Central memory CD4-positive, alpha-beta T cell (primary cell): ENCODE measurements at places on chromosomes 3 and 15.
A peak's percentile ranks its signal among the peaks of the same experiment; 100 is the strongest.

DNA sequence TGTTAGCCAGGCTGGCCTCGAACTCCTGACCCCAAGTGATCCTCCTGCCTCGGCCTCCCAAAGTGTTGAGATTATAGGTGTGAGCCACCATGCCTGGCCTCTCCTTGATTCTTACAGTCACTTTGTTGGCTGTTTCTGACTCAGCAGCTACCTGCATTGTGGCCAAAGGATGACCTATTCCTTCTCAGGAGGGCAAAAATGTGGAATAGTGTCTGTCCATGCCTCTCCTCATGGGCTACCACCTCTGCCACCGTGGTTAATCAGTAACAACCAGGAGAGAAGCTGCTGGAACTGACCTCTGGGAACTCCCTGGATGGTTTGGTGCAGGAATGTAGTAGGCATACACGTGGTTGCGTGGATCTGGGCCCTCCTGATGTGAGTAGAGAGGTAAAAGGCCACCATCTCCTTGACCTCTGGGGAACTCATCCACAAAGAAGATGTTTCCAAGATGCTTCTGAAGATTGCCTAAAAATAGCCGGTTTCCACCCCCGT, 63.3 kb downstream of the FLNB start:
- DNase-seq: no peak

DNA sequence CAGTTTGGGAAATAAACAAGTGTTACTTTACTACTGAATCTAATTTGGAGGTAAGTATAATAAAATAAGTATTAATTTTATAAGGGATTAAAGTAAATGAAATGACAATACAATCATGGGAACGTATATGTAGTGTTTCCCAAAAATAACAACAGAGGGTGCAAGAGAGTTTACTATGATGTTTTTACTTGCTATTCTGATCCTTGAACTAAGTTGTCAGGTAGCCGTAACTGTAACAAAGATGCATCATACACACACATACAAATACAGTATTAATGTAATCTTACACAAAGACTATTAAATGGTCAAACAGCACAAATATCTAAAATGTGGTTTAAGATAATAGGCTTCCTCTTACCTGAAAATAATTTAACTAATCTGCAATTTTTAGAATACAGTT, 311.4 kb downstream of the TBC1D5 start:
- DNase-seq: no peak

DNA sequence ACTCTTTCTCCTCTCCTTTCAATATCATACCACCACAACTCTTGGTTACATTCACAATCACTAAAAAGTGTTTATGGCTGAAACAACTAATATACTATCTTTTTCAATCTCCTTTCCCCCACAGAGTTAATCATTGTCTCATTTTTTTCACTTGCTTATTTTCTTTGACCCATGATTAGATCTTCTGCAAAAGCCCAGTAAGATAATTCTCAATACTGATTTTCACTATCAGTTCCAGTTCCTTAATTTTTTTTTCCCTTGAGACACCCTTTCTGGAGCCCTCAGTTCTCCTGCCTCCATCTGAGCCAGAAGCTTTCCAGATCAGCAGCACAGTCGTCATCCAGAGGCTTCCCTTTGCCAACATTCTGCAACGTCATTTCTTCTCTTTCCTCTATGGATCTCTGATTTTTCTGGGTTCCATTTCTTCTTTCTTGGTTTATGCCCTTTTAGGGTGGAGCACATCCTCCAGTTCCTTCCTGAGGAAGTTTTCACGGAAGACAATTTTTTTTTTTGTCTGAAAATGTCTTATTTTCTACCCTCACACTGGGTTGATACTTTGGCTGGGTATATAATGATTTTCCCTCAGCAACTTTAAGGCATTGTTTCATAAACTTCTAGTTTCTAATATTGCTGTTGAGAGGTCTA, 88.7 kb upstream of the C15orf39 start:
- DNase-seq: no peak

- no peak for DNase-seq
Measured at GRCh38 chr15:99096173-99096893, 8.5 kb upstream of the SYNM start.

DNA sequence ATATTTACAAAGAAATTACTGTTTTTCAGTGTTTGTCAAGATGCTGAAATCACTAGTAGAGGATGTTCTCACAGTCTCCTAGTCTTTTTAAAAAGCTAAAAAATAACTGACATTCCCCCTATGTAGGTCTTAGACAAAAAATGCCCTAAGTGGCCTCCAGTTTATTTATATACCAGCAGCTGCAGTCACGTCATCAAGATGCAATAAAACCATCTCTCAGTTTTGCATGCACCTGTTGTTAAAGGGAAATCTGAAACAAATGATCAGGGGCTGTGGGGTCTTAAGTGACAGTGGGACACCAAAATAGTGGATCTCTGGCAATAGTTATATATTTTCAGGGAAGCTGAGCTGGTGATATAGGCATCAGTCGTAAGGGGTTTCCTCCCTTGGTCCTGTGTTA, 146.5 kb upstream of the ARPP21 start:
- no peak for DNase-seq

- no peak for DNase-seq
Measured at GRCh38 chr3:197495999-197496745, 59.6 kb downstream of the BDH1 start.

DNA sequence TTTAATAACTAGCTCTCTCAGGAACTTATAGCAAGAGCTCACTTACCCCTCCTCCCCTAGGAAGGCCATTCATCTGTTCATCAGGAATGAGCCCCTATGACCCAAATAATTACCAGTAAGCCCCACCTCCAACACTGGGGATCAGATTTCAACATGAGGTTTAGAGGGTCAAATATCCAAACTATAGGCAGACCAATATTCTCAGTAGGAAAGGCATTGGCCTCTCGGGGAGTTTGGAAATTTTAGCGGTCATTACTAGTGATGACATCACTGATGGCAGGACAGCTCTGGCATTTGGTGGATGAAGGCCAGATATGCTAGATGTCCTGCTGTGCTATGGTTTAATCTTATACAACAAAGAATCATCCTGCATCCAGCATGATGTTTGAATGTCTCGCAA, 15.2 kb upstream of the CD47 start:
- DNase-seq: no peak

- no peak for DNase-seq
Measured at GRCh38 chr3:43966126-43966525, 275.4 kb downstream of the ABHD5 start.

GRCh38 chr15:93246266-93247242, 157.5 kb upstream of the RGMA start:
- DNase-seq: no peak

GRCh38 chr3:127391436-127392155, 103.8 kb upstream of the PRR20G start:
- no peak for DNase-seq

DNA sequence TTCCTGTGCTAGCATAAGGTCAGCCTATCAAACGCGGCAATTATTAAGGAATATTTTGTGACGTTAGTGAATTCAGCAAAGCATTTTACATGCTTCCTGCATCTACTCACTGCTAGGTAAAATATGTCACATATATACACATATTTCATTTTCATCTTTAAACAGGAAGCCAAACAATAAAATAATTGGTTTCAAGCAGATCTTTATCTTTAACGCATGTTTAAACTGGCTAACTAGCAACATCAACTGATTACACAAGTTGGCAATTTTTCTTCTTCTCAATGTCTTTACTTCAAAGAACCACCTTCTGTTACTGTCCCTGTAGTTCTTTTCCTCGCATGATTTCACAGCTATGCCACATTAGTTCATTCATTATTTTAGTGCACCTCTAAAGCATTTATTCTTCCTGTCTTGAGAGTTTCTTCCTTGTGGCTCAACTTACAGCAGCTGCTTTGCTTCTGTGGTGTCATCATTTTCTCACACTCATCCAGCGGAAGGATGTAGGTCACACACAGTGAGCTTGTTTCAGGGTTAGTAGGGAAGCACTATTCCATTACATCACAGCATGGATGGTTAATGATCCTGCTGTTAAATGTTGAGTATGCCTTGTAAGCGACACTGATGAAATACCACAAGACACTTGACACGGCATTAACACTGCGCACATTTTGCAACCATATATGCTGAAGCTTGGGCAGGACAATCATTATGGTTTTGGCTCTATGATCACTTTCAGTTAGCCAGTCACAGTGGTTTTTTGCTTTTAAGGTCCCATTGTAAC, 2.3 kb upstream of the BCHE start:
- no peak for DNase-seq

DNA sequence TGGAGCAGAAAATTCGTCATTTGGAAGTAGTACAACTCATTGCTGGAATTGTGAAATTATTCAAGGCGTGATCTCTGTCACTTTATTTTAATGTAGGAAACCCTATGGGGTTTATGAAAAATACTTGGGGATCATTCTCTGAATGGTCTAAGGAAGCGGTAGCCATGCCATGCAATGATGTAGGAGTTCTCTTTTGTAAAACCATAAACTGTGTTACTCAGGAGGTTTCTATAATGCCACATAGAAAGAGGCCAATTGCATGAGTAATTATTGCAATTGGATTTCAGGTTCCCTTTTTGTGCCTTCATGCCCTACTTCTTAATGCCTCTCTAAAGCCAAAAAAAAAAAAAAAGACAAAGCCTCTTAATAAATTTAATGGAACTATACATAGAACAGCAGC, 5.5 kb upstream of the TIMMDC1 start:
- DNase-seq: no peak

DNA sequence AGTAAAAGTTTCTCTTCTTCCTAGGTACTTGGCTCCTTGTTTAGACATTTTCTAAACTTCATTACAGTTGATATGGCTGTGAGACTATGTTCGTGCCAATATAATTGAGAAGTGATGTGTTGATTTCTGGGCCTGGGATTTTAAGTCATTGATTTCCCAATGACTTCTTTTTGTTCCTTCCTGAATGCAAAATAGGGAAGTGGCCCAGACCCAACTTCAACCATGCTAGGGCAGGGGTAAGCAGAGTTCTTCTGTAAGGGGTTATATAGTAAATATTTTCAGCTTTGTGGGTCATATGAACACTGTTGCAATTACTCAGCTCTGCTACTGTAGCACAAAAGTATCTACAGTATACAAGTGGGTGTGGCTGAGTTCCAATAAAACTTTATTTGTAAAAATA, 320.1 kb upstream of the WNT5A start:
- DNase-seq: no peak

- no peak for DNase-seq
Measured at GRCh38 chr15:42387603-42388002, 28.3 kb downstream of the CAPN3 start.

GRCh38 chr3:69095636-69096035, 10.9 kb downstream of the ARL6IP5 start:
- peak; percentile 24 for DNase-seq

DNA sequence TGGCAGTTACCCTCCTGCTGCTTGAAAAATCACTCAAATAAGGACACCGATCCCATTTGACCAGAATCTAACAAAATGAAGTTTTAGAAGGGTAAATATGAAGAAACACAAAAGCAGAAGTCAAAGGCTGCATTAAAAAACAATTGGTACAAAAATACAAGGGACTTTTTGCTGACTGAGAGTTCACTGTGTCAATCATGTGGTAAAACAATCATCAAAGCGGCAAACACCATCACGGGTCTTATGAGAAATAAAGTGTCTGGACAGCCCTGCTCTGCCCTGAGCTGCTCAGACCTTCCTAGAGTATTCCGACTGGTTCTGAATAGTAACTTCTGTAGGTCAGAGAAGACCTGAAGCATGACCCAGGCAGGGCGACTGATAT, 137.2 kb upstream of the RAD18 start:
- no peak for DNase-seq

DNA sequence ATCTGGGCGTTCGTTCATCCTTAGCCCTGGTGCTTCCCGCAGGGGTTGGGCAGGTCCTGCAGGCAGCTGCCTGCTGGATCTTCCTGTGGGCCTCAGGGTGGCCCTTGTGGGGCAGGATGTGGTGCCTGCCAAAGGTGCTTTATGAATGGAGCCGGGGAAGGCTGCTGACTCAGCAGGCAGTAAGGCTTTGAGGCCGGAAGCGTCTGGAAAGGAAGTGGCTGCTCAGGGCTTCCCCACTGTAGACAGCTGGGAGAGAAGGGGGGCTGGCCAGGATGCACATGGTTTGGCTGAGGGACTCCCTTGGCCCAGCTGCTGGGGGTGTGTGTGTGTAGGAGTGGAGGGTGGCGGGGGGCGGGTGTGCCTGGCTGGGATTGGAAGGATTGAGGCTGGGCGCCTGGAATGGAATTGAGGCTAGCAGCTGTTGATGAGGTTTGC, 12.9 kb downstream of the CD276 start:
- DNase-seq: peak; percentile 82

DNA sequence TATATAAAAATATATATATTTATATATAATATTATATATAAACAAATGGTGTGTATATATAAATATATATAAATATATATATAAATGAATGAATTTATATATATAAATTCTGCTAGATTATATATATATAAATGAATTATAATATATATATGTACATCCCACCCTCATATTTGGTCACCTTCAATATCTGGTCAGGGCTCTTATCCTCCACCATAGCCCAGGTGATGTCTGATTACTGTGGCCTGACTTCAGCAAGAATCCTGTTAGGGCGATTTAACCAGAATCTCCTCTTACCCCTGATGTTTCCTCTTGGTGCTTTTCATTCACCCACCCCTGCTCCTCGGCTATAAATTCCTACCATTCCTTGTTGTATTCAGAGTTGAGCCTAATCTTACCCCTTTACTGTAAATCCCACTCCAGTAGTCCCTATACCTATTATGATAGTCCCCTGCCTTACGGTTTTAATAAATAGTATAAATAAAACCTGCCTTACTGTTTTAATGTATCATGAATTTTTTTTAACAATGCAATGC, 439.6 kb downstream of the PLOD2 start:
- DNase-seq: no peak

DNA sequence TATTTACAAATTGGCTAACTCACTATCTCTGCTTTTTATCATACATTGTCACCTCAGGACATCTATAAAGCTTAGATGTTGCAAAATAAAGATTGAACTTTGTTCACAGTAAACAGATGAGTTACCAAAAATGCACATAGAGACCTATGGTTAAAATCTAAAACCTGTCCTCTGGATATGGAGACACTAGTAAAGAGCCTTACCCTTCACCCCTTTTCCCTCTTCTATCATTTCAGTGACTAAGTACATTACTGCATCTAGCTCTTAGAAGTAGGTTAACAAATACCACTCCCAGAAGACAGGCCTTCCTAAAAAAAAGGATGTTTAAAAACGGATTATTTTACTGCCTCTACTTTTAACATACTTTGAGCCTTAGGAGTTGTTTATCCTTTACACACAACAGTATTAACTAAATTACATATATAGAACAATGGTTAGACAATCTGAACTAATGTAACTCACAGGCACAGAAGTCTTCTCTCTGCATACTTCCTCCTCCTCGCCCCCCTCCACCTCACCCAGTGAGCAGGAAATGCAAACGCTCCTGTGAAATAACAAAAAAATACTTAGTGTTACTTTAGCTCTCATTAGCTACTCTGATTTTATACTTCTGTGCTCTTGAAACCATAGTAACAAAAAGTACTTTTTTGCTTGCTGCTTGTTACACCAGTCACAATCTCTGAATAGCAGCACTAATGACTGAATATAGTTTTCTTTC, 23.3 kb downstream of the IREB2 start:
- DNase-seq: peak; percentile 18

DNA sequence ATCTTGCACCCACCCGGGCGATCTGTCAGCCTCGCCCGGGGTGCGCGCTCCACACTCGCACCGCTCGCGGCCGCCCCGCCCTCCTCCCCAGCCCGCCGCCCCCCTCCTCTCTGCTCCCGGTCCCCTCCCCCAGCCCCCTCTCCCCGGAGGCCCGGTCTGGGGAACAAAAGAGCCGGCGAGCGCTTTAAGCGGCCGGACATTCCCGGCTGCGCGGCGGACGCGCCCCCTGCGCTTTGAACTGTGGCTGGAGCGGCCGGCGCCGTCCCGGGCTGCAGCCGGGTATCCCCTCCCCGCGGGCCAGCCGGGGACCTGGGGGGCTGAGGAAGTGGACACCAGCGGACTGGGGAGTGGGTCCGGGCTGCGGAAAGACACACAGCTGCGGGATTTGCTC, at the start of gene IGDCC3:
TSS of gene IGDCC3 (minus strand) at position 27 of the 391 bp plus-strand sequence. CDS start 214 bp downstream, outside the sequence.
- no peak for DNase-seq
